NT2/D1 (cell line): ENCODE measurements at places on chromosomes 3 and 15.

GRCh38 chr15:48119277-48119676 lies 1.5 kb upstream of the SLC24A5 start:
- no peak for DNase-seq

DNA sequence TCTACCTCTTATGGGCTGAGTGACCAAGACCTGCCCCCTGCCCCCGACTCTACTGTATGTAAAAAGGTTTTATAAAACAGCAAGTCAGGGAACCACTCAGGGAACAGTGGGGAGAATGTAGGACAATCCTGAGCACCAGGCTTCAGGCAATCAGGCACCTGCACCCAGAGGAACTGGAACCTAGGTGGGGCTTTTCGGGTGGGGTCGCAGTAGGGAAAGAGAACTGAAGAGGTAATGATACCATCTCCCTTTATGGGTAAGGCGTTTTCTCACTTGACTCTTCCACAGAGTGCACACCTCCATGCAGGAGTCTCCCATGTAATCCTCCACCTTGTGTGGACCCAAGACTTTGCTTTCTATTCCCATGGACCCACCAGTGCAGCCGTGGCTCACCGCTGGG lies 45.8 kb downstream of the MYO1E start:
- no peak for DNase-seq

DNA sequence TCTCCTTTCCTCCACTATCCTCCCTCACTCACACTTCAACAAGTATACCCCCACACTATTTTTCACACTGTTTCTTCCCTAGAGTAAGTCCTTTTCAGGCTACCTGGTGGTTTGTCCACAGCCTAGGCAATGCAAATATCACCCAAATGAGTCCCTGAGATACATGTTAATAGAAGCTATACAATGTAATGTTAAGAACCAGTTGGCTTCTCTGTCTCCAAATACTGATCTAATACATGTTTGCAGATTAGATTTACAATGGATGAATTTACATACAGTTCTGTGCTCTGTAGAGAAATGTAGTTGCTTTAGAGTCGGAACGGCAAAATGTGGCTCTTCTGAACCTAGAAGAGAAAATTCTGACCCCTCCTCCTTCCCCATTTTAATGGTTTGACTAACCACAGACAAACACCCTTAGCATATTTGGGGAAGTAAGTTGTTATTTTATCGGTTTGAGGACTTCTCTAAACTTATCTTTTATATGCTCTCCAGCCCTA lies 63.6 kb upstream of the MBNL1 start:
- no peak for DNase-seq

- DNase-seq = peak; percentile 49
These were observed at the start of gene PLOD2 for GRCh38 chr3:146160964-146161662. TSS of gene PLOD2 (minus strand) at chr3:146161184. CDS start at chr3:146160989, 195 bp downstream.

DNA sequence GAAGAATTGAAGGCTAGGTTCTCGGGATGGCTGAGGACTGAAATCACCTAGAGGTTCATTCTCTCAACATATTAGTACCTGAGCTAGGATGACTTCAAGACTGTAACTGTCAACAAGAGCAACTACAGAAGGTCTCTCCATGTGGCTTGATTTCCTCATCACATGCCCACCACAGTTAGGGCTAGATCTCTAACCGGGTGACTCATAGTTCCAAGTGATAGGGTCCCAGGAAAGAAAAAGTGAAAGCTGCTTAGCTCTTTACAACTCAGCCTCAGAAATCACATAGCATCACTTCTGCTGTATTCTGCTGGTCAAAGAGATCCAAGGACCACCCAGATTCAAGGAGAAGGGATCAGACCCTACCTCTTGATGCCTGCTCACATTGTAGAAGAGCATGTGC lies 165.4 kb upstream of the AGTR1 start:
- DNase-seq = no peak

DNA sequence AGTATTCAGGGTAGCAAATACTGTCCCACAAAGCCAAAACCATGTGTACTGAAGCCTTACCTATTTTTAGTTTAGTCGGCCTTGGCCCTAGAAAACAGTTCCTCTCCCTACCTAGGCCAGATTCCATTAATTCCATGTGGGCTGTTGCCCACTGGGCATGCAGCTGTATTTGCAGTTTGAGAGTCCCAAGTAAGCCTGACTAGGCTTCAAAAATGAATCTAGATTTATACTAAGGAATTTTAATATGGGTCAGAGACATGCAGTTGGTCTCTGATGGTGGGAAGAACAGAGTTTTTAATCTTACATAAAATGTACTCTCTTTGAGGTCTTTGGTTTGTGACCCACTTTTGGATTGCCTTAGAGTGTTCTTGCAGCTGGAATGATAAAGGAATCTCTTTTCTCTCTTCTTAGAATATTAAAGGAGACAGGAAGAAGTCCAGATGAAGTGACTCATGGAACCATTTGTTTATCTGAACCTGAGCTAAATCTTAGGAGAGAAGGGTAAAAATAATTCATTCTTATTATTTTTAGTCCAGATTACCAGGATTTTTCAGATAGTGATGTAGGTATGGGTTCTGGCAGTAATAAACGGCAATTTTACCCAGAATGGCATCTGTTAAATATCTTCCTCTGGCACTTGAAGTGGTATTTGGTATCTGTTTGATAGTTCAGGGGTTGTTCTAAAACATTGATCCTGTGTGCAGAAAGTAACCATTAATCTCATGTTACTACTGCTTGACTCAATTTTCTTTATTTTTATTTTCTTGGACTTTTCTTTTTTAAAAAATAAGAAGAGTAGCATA lies 33.8 kb downstream of the GLCE start:
- DNase-seq = no peak

GRCh38 chr3:190307164-190307545 lies 15.1 kb downstream of the CLDN1 start:
- DNase-seq = no peak

GRCh38 chr3:140553591-140553990 lies 124.3 kb upstream of the TRIM42 start:
- DNase-seq = no peak

DNA sequence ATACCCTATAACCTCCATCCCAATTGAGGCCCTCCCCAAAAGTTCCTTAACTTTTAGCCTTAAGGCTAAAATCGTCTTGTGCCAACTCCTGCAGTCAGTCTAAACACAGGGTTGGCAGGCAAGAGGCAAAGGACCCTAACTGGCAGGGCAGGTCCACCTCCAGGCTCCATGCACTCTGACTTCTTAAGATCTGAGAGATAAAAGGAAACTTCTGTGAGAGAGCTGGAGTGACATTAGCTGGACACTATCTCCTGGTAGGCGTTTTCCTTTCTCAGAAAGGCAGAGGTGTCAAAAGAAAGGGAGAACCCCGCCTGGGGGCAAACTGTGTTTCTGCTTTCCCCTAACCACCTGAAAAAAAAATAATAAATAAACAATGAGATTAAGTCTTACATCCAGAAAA lies 3.6 kb downstream of the CHSY1 start:
- no peak for DNase-seq

- DNase-seq = no peak
These were observed at the start of gene CCDC9B for GRCh38 chr15:40340740-40341400. TSS of gene CCDC9B (minus strand) at chr15:40340939. CDS start at chr15:40340819, 120 bp downstream.

GRCh38 chr15:67601073-67601472 lies 58.6 kb downstream of the MAP2K5 start:
- DNase-seq = no peak
